ENCODE measurements at places on chromosomes 12 and 14.

GRCh38 chr12:12976366-12976765 lies 23.7 kb downstream of the HEBP1 start:
- no peak for DNase-seq

DNA sequence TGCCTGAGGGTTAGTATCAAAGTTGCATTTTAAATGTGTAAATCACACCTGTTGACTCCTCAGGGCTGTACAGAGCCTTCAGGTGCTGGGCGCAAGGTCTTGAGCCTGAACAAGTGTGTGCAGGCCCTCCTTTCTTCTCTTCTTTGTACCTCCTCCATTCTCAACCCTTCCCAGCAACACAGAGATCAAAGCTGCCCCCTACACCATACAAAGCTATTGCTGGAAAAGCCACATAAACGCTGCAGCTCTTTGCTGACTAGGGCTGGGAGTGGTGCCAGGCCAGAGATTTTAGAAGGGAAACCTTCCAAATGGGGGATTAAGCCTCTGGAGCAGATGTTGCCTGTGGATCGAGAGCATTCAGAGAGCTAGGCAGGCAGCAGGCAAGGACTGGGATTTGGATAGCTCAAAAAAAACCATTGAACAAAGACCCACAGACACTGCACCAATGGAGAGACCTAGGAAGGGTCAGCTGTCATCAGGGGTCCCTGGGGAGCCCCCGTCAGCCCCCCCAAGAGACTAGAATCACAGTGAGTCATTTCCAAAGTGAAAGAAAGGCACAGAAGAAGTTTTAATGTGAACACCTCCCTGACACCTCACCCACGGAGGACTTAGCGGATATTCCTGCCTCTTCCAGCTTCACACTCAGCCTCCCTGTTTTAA lies 18.2 kb upstream of the SUSD6 start:
- DNase-seq: no peak

GRCh38 chr12:48131517-48131916 lies 12.4 kb downstream of the PFKM start:
- no peak for DNase-seq

GRCh38 chr14:83887866-83888265 lies 1642.1 kb upstream of the FLRT2 start:
- no peak for DNase-seq

GRCh38 chr14:77903937-77904617 lies 104.2 kb downstream of the ADCK1 start:
- DNase-seq: no peak

GRCh38 chr12:119770146-119770545 lies 102.2 kb downstream of the PRKAB1 start:
- DNase-seq: no peak

DNA sequence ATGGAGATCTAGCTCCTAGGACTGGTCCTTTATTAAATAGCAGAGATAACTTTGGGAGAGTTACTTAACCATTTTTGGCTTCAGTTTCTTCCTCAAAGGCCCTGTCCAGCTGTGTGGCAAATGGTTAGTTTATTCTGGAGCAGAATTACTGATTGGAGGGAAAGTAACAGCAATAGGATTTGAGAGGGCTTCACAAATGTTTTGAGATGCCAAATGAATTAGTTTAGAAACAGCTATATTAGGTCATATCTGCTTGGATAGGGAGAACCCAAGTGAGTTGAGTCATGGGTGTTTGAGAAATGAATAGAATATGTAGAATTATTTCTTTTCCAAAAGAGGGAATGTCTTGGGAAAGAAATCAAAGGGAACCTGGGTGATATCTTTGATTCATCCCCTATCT lies 17.5 kb downstream of the RASSF3 start:
- no peak for DNase-seq

GRCh38 chr14:78700236-78700635 lies 530.1 kb downstream of the NRXN3 start:
- no peak for DNase-seq

- DNase-seq: no peak
Observed at GRCh38 chr12:119128527-119128926, 50.2 kb upstream of the HSPB8 start.

DNA sequence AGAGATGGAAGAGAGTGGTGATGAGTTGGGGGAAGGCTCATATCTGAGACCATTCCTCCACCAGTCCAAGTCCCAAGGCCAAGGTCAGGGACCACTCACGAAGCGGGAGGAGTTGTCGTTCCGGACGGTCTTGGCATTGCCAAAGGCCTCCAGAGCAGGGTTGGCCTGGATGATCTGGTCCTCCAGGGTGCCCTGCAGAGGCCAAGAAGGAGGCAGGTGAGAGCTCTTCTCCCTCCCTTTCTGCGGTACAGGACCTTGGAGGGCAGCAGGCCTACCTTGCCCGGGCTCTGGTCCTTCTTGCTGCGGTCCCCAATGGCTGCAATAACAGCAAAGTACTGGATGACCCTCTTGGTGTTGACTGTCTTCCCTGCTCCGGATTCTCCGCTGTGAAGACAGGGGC lies 4.0 kb downstream of the MYH7 start:
- DNase-seq: no peak

DNA sequence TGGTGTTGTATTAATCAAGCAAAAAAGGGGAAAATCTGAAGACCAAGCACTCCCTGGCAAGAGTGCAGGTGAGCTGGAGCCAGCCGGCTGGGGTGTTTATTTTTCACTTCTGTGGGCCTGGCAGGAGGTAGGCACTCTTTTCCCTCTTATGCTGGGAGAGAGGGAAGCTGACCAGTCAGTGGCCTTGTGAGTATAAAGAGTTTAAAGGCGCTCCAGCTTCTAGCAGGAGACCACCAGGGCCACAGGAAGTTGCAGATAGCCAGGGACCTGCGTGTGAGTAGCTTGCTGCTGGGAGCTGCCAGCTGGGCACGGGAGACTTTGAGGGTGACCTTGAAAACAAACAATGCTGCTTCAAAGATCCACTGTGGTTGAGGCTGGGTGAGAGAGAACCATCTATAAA lies 217.4 kb upstream of the PWP1 start:
- DNase-seq: no peak

- DNase-seq: no peak
Observed at GRCh38 chr12:130621696-130622298, 94.3 kb downstream of the RIMBP2 start.

GRCh38 chr14:67405771-67406170 lies 6.2 kb downstream of the PLEK2 start:
- no peak for DNase-seq

- no peak for DNase-seq
Observed at GRCh38 chr14:28323951-28324741, 442.4 kb upstream of the FOXG1 start.
